Midbrain (tissue), 1 donor: ENCODE measurements at places on chromosomes 16 and 17.

GRCh38 chr17:30173649-30174048 is 57.0 kb downstream of the NSRP1 start:
- no peak for DNase-seq

- DNase-seq: no peak
Measured at GRCh38 chr16:82384949-82385348, 214.9 kb upstream of the MPHOSPH6 start.

DNA sequence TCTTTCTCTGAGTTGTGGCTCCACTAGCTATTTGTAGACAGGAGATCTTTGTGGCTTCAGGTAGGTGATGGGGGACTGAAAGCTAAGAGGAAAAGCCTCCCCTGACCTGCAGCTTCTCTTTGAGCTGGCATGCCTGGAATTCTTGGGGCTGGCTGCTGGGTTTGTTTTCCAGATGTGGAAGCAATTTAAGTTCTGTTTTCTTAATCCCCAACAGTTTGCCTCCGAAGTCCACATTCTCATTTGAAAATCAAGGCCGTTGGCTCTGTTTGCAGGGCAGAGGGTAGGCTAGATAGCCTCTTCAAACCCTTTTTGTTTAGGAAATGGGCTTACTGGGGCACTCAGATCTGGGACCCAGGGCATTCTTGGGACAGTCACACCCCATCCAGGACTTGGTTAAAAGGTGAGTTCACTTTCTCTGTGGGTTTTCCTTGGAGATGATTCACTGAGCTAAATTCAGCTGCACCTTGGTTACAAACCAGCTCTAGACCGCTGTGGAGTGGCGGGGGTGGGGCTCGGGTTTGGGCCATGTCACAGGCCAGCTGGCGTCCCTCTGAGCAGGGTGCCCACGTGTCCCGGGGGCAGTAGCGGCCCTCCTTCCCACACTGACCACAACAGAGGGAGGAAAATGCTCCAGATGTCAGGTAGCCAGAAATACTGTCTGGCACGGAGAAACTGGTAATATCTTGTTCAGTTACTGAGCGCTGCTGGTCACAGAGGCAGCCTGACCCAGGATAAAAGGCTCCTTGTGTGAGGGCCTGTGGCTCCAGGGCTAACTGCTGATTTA is 108.5 kb downstream of the RAB11FIP4 start:
- peak; percentile 77 for DNase-seq

DNA sequence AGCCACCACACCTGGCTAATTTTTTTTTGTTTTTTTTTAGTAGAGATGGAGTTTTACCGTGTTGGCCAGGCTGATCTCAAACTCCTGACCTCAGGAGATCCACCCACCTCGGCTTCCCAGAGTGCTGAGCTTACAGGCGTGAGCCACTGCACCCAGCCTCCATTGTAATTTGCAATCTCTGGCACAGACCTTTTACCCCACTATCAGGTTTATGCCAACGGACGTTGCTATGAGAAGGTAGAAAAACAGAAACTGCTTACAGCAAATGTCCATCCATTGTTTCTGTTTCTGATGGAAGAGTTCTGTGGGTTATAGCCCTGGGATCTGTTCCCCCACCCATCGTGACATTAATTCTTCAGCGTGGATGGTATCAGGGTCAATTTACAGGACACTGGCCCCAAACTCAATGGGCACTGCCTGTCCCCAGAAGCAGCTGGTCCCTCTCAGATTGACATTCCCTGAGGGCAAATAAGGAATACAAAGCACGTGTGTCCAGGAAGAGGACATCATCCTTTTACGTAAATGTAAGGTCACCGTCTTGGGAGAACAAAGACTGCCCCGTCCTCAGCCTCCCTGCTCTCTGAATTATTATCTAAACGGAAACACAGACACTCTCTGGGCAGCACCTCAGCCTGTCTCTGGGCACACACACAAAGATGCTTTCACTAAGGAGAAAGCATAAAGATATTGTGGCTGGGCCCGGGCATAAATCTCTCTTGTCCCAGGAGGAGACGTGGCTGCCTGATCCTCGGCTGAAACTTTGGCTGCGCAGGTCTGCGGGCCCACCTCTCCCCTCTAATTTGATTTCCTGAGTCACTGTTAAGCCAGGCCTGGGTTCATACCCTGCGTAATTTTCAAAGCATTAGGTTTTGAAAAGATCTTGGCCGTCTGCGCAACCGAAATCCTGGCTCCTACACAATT is 5.2 kb downstream of the KCNG4 start:
- DNase-seq: peak; percentile 4

DNA sequence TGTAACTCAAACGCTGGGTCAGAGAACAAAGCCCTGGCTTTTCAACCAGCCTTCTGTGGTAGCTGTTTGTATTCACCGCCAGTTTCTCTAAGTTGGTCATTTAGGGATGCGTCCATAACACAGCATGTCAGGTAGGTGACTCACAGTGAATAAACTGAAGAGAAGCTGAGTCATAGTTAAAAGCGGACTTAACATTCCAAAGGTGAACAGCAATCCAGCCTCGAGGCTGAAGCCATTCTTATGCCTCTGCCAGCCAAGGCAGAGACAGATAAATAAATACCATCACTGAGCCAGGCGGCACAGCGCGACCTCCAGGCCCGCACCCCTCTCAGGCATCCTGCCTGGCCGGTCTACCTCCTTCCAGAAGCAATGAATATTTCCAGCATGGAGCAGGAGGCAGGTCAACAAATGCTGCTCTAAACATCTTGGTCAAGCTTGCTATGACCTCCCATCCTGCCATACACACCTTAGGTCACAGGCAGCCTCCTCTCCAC is 12.4 kb upstream of the CACNG4 start:
- no peak for DNase-seq

DNA sequence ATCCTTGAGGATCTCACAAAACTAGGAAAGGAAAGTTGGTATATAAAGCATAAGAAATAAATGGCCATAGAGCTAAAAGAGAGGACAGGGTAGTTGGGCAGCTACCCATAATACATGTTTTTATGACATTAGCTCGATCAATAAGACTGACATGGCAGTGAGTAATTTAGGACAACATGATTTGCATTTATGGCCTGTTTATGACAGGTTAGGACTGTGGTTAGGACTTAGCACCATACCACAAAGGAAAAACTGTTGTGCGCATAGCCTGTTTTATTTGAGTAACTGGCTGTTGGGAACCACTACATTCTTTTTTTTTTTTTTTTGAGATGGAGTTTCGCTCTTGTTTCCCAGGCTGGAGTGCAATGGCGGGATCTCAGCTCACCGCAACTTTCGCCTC is 18.0 kb upstream of the TRIM37 start:
- DNase-seq: no peak

- DNase-seq: no peak
Measured at GRCh38 chr16:67529582-67530012, 968 bp downstream of the RIPOR1 start.

GRCh38 chr17:76309461-76309860 is 1.4 kb upstream of the QRICH2 start:
- no peak for DNase-seq

DNA sequence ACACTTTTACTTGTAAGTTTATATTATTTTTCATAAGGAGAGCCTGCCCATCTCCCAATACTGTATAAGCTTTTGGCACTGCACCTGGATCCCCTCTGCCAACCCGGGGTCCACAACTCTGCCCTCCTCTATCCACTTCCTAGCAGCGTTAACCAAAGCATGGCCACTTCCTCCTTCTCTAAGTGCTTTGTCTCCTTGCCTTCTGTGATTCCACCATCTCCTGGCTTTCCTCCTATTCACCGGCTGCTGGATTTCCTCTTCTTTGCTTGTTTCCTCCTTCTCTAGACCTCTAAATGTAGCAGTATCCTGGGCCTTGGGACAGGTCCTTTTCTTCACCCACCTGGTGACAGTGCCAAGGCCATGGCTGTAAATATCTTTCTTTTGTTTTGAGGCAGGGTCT is 20.0 kb upstream of the WFIKKN2 start:
- no peak for DNase-seq

- no peak for DNase-seq
Measured at GRCh38 chr16:85221771-85222154, 109.5 kb upstream of the CIBAR2 start.

DNA sequence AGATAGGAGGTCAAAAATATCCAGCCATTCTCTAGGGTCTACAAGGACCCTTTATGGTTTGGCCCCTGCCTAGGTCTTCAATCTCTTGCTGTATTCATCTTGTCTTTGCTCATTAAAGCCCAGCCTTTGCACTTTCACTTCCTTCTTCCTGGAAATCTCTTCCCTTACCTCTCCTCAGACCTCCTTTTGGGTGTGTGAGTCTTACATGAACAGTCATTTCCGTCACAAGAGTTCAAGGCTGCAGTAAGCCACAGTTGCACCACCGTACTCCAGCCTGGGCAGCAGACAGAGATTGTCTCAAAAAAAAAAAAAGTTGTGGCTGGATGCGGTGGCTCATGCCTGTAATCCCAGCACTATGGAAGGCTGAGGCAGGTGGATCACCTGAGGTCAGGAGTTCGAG is 6.0 kb upstream of the ATP1B2 start:
- no peak for DNase-seq

- no peak for DNase-seq
Measured at GRCh38 chr16:4325253-4325758, 9.4 kb downstream of the GLIS2 start.

- DNase-seq: no peak
Measured at GRCh38 chr16:24045641-24046040, 209.9 kb downstream of the PRKCB start.

- no peak for DNase-seq
Measured at GRCh38 chr16:55641430-55642056, 14.2 kb upstream of the SLC6A2 start.

DNA sequence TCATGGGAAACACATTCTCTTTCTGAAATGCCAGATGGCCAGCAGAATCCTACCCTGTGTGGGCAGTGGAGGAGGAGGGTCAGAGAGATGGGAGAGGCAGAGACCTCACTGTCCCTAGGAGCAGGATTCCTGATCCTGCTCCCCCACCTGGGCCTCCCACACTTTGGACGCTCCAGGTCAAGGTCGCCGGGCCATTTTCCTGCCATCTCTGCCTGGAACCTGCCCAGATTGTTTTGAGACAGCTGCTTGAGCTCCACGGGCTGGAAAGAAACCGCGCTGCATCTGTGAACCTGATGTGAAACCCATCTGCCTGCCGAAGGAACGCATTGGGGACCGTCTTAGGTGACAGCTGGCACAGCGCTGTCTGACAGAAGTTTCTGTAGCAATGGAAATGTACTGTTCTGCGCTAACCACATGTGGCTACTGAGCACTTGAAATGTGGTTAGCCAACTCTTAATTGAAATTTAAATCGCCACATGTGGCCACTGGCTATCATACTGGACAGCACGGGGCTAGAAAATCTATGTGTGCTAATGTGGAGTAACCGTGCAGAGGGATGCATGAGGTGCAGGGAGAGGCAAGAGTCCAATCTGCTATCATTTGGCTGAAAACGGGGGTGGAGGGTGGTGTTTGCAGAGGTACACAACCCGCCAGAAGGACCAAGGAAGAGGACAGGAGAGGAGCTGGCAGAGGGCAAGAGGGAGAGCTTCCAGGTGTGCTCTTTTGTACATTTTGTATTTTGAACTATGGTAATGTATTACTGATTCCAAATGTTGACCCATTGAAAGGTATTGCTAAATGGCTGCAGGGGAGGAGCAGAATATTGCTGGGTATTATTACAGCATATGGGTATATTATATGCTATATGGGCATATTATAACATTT is 15.4 kb upstream of the NUBP1 start:
- no peak for DNase-seq

- DNase-seq: no peak
Measured at GRCh38 chr17:57447990-57448758, 191.9 kb downstream of the MSI2 start.

GRCh38 chr16:87856791-87857228 is 12.5 kb downstream of the SLC7A5 start:
- no peak for DNase-seq

GRCh38 chr17:65533056-65533745 is 28.2 kb downstream of the AXIN2 start:
- DNase-seq: no peak

- DNase-seq: no peak
Measured at GRCh38 chr16:85078952-85079351, 33.3 kb downstream of the CIBAR2 start.

- peak; percentile 16 for DNase-seq
Measured at GRCh38 chr17:47204722-47205418, 4.3 kb upstream of the MYL4 start.

GRCh38 chr17:19238167-19238505 is 970 bp downstream of the EPN2 start:
- DNase-seq: peak; percentile 42

- peak; percentile 33 for DNase-seq
Measured at GRCh38 chr17:58630883-58631522, 60.8 kb downstream of the TEX14 start.

DNA sequence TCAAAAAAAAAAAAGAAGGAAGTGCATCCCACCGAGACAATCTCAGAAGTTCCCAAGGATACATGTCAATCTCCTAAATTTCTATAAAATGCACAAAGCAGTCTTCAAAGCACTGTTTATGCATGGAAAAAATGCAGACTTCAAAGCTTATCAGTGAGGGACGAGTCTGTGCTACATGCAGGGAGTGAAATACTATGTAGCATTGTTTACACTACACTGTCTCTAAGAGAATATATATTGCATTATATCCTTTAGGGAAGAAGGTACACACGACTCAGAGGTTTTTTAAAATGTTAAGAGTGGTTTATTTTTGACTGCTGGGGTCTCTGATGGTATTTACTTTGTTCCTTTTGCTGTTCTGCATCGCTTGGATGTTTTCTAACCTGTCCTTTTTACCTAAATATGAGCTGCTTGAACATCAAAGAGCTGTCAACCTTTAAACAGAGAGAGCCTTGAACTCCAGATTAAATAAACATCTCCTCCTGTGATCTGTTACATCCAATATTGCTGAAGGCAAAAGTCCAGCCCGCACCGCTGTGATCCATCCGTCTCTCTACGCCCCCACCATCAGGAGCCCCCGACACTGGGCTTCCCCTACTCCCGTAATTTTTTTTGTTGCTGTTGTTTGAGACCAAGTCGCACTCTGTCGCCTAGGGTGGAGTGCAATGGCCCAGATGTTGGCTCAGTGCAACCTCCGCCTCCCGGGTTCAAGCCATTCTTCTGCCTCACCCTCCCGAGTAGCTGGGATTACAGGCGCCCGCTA is 1.4 kb downstream of the FBXO31 start:
- no peak for DNase-seq

- DNase-seq: peak; percentile 53
Measured at GRCh38 chr17:732067-732901, at the start of gene TLCD3A. Gene TLCD3A (plus strand): TSS chr17:732596. CDS start chr17:732648, 52 bp downstream.

GRCh38 chr16:85570213-85570734 is 42.8 kb upstream of the GSE1 start:
- DNase-seq: no peak

DNA sequence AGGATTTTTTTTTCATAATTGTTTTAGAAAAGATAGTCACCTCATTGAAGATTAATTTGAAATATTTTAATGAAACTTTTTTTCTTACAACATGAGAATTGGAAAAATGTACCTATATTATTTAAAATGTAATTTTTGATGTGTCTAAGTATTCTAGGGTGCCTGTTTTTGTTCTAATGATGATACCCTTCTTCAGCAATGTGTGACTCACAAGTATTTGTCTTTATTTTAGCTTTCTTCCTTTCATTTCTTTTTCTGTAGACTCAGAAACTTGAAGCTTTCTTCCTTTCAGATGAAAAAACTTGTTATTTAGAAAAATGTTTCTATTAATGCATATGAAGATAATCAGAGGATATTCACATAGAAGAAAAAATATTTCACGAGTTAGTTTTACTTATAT is 231.8 kb downstream of the BCAS3 start:
- DNase-seq: no peak

GRCh38 chr16:2973093-2973492 is 3.9 kb downstream of the PAQR4 start:
- peak; percentile 69 for DNase-seq
